ENCODE measurements at places on chromosomes 1 and 21. TPM values are rescaled to one million over a fixed set of nuclear protein-coding genes. Genes with fewer than 3 reads are reported as not detected.

CLIC6 gene
- 14.4 TPM for total RNA-seq

DNA sequence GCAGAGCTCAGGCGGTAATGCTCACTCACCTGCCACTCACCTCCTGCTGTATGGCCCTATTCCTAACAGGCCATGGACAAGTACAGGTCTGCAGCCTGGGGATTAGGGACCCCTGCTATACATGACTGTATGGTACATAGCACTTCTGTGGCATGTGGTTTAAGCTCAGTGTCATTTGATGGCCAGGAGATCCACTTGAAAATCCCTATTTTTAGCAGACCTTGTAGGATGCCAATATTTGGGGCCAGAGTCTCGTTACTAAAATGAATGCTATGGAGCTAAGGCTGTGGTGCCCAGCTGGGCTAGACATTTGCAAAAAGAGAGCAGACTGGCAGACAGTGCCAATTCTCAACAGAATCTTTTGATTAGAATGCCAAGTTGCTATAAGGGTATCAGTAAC, 1.7 kb upstream of the ANGPTL7 start:
- H3K4me1 ChIP-seq, result no peaks in the 10 kb centered on the region
- no peaks in the 10 kb centered on the region for H3K27me3 ChIP-seq
- H3K36me3 ChIP-seq, result no peaks in the 10 kb centered on the region
- no peak overlapping the region for H3K27ac ChIP-seq
- DNase-seq, result no peak

GRCh38 chr21:40685141-40685540, 161.8 kb downstream of the DSCAM start:
- no peaks in the 10 kb centered on the region for H3K36me3 ChIP-seq
- H3K27me3 ChIP-seq, result no peaks in the 10 kb centered on the region

CLEC20A gene
- total RNA-seq, result not detected

TDRD10 gene
- total RNA-seq, result 5.6 TPM

KRTAP10-7 gene
- total RNA-seq, result not detected

ERICH3 gene
- 0.29 TPM for total RNA-seq

GRCh38 chr1:100362821-100363466, 10.6 kb downstream of the CDC14A start:
- H3K27ac ChIP-seq, result no peak overlapping the region
- no peaks in the 10 kb centered on the region for H3K27me3 ChIP-seq
- H3K4me1 ChIP-seq, result no peaks in the 10 kb centered on the region
- no peak overlapping the region for H3K4me3 ChIP-seq
- no peak for DNase-seq
- H3K36me3 ChIP-seq, result no peaks in the 10 kb centered on the region

HES2 gene
- 3.6 TPM for total RNA-seq

- no peaks in the 10 kb centered on the region for H3K36me3 ChIP-seq
- H3K4me1 ChIP-seq, result no peaks in the 10 kb centered on the region
- DNase-seq, result no peak
- H3K27ac ChIP-seq, result no peak overlapping the region
- peak overlapping the region; percentile 32 for H3K4me3 ChIP-seq
These were observed 26.1 kb upstream of the SMIM12 start for GRCh38 chr1:34885405-34886247.

GRCh38 chr1:84936116-84936810, 43.3 kb upstream of the LPAR3 start:
- H3K4me3 ChIP-seq, result no peak overlapping the region
- no peaks in the 10 kb centered on the region for H3K4me1 ChIP-seq
- no peaks in the 10 kb centered on the region for H3K27me3 ChIP-seq
- no peaks in the 10 kb centered on the region for H3K36me3 ChIP-seq
- no peak overlapping the region for H3K27ac ChIP-seq

THEM5 gene
- total RNA-seq, result not detected

DNA sequence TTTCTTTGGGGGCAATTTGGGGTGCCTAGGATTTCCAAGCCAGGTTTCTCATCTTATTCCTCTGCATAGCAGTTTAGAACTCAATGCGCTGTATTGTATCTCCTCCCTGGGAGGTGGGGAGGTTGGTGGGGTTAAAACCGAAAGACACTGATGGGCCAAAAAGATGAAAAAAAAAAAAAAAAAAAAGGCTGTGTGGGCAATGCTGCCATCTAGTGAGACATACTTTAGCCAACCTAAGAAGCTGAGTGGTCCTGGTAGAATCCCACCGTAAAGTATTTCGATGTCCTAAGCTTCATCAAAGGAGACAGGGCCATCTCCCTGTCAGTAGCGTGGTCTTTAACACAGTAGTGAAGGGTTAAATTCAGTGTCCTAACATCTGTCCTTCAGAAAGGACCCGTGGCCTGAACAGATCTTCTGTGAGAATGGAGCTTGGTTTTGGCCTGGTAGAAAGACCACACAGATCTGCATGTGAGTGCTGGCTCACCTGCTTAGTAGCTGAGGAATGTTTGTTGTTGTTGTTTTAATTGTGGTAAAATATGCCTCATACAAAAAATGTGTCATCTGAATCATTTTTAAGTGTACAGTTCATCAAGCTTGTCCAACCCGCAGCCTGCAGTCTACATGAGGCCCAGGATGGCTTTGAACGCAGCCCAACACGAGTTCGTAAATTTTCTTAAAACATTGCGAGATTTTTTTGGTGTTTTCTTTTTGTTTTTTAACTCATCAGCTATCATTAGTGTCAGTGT, 226.2 kb downstream of the KIF26B start:
- H3K27ac ChIP-seq, result no peak overlapping the region
- H3K4me3 ChIP-seq, result no peak overlapping the region
- DNase-seq, result no peak
- no peaks in the 10 kb centered on the region for H3K36me3 ChIP-seq

DNA sequence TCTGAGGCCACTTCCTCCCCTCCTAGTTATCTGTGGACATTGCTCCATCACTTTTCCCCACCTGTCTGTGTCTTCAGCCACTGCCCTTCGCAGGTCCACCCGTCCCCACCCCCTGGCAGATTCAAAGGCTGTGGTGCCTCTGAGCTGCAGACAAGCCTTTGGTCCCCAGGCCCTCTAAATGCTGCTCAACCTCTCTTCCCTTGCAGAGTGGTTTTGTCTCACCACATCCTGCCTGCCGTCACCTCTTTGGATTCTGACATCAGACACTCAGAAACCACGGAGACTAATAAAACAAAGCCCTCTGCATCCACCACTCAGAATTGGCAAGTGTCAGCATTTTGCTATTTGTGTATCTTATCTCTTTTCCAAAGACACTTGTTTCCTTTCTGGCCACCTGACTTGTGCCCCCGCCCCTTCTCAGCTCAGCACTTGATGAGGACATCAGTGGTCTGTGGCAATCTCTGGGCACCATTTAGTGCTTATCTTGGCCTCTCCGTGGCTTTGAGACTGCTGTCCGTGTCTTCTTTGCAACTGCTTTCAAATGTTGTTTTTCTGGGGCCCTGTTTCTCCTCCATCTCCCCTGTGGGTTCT, 7.7 kb downstream of the CNIH3 start:
- no peak overlapping the region for H3K27ac ChIP-seq
- no peaks in the 10 kb centered on the region for H3K36me3 ChIP-seq
- H3K4me3 ChIP-seq, result no peak overlapping the region
- no peak for DNase-seq
- H3K4me1 ChIP-seq, result no peaks in the 10 kb centered on the region
- H3K27me3 ChIP-seq, result no peaks in the 10 kb centered on the region

DNA sequence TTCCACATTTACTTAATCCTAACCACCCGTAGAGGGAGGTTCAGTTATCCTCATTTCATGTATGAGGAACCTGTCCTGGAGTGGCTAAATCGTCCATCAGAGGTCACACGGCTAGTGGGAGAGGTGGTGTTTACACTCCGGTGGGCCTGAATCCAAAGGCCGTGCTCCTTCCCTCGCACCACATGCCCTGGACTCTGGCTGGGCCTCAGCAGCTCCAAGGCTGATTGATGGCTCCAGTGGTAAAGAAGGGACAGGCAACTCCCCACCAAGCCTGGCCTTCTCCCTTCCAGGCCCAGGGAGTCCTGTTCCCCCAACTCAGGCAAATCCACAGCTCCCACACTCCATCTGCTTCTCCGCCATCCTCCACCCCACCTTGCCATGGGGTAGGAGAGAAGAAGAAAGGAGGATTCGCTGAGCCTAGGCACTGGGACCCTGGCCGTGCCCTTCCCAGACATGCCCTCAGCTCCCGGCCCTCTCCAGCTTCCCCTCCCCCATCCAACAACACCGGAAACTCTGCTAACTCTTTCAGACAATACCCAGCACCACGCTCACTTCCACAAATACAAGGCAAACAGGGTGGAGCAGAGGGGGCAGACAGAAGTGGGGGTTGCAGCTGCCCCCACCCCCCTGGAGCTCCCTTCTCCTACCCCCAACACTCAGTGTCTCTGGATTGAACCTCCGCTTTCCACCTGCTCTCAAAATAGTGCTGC, 10.9 kb downstream of the ARHGEF2 start:
- peak overlapping the region; percentile 2 for H3K4me3 ChIP-seq
- H3K27me3 ChIP-seq, result no peaks in the 10 kb centered on the region
- DNase-seq, result no peak
- peaks cover 18% of the 10 kb centered on the region for H3K36me3 ChIP-seq

SMCP gene
- not detected for total RNA-seq

FCRL2 gene
- total RNA-seq, result under 0.01 TPM

DNA sequence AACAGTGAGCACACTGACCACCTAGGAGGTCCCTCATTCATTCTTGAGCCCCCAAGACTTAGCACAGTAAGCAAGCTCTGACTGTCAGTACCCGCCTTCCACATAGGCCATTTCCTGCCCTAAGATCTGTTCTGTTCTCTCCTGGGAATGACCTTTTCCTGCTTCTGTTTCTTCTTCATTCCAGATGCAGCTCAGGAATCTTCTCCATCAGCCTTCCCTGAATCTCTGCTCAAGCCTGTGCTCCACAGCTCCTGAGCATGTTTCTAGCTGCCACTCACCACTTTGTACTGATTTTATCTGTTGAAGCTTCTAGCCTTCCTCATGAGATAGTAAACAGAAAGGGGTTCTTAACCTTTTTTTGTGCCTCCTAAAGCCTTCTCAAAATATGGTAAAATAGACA, 56.6 kb downstream of the ZNF281 start:
- H3K4me3 ChIP-seq, result no peak overlapping the region
- DNase-seq, result no peak
- no peaks in the 10 kb centered on the region for H3K36me3 ChIP-seq
- no peaks in the 10 kb centered on the region for H3K4me1 ChIP-seq
- H3K27me3 ChIP-seq, result no peaks in the 10 kb centered on the region

DNA sequence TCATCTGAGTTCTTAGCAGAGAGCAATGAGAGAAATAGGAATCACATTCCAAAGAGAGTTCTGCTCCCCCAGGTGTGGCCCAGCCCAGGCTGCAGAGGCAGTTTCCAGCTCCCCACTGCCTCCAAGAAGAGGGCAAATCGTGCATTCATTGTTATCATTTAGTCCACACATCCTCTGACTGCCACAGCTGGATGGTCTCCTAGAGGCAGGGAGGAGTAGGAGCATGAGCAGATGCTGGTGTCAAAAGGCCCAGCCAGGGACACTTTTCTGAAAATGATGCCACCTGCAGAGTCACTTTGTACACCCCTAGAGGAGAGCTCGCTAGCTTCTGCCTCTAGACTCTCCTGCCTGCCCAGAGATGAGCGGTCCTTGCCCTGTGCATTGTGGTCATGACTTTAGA, 33.6 kb upstream of the GNPAT start:
- H3K4me3 ChIP-seq, result no peak overlapping the region
- no peaks in the 10 kb centered on the region for H3K27me3 ChIP-seq
- no peak overlapping the region for H3K27ac ChIP-seq
- no peak for DNase-seq
- H3K4me1 ChIP-seq, result no peaks in the 10 kb centered on the region

RGS1 gene
- 210 TPM for total RNA-seq

DNA sequence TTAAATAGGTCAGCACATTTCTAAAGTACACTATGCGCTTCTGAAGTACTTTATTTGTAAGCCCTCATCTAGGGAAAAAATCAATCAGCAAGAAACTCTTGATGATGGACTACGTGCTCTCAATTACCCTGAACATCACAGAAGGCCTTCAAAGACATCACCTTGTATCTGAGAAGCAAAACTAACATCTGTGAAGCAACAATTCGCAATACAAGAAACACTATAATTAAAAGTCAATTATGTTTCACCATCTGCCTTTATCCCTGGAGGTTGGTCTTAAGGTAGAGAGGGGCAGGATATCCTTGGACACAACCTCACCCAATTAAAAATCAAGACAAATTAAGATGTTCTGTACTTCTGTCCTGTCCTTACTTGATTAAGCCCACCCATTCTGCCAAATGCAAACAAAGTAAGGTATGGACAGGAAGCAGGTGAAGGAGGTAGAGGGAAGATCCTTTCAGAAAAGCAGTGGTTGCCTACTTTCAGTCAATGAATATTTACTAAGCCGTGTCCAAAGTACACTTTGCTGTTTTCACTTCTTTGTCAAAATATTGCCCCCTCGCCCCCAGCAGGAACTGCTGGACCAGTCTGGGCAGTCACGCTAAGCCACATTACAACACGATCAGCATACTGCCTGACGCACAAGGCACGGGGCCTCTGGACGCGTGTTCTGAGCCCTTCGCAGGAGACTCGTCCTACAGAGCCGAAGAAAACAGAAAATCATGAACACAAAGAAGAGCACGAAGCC, 887 bp downstream of the SLC19A2 start:
- no peaks in the 10 kb centered on the region for H3K27me3 ChIP-seq
- DNase-seq, result peak; percentile 43
- H3K4me3 ChIP-seq, result peak overlapping the region; percentile 87

TNFRSF14 gene
- total RNA-seq, result 75.8 TPM

DNA sequence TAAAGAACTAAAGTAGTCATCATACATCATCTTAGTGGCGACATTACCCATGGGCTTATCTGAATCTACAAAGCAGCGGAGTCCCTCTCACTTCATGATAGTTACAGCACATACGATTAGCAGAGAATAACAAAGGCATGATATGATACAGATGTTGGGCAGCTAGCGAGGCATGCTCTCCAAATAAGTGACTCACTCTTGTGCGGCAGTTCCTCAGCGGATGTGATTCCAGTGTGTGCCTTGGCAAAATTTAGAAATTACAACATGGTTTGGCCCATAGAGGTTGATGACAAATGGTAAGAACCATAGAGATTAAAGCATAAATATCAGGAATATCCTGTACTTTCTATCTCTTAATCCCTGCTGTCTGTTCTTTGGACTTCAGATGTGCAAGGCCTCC, 48.1 kb upstream of the PAXBP1 start:
- H3K36me3 ChIP-seq, result no peaks in the 10 kb centered on the region
- no peak for DNase-seq
- no peak overlapping the region for H3K27ac ChIP-seq

GRCh38 chr1:6040861-6041415, 4.8 kb upstream of the KCNAB2 start:
- H3K27me3 ChIP-seq, result no peaks in the 10 kb centered on the region
- no peak overlapping the region for H3K4me3 ChIP-seq
- no peak for DNase-seq
- no peak overlapping the region for H3K27ac ChIP-seq
- no peaks in the 10 kb centered on the region for H3K36me3 ChIP-seq
- no peaks in the 10 kb centered on the region for H3K4me1 ChIP-seq

GPR161 gene
- total RNA-seq, result 5.6 TPM

ARID1A gene
- total RNA-seq, result 35.4 TPM

Data from breast epithelium (tissue), 4 donors.